Brain (organoid and tissue), 16 donors: ENCODE measurements at places on chromosomes 4 and X.

DNA sequence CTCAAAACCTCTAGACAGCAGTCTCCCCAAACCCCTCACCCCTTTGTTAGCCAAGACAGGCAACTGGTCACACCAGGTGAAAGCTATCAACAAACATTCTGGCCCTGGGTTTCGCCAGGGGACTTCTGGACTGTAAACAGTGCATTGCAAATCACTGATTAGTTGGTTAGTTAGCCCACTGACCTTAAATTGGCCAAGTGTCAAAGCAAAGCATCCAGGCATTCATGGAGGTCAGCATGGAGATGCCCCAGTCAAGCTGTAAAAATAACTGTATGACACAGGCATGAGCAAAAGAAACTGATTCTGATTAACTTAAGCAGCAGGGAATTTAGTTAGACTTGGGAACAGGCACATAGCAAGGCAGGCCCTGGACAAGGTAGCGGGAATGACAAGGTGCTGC lies 156.0 kb upstream of the TTC29 start:
- DNase-seq = no peak

DNA sequence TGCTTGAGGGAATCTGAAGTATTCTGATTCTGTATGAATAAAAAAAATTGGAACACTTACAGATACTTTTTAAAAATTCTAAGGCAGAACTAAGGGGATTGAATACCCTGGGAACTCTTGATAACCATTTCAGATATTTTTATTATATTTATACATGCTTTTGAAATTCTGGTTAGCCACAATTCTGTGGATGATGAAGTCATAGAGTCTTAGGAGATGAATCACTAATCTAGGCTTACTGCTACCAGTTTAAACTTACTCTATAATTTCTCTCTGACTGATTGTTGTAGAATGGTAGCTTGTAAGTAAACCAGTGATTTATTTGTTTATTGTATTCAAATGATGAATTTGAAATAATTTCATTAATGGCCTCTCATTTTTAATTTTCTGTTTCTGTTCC lies 11.4 kb upstream of the SLAIN2 start:
- no peak for DNase-seq

GRCh38 chr4:154425514-154425913 lies 66.1 kb downstream of the DCHS2 start:
- DNase-seq = peak; percentile 55

GRCh38 chr4:11471618-11472017 lies 42.9 kb upstream of the HS3ST1 start:
- no peak for DNase-seq

DNA sequence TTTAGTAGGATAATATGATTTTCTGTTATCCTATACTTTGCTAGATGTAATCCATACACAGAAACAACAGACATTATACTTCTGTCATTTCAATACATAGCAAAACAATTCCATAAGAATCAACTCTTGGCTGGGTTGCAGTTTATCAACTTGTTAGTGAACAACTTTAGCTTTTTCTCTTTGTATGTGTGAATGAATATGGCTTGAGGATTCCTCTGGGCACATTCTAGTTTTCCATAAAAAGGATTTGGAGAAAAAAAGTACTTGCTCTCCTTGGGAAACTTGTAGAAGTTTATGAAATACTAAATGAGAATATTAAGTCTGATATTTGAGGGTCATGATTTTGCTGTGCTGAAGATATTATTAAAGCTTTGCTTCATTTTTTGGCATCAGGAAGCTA lies 210.7 kb upstream of the GIMD1 start:
- DNase-seq = no peak
